ENCODE measurements at places on chromosomes 5 and 9.

- DNase-seq: no peak
Observed at GRCh38 chr5:1181451-1182359, 19.7 kb upstream of the SLC6A19 start.

DNA sequence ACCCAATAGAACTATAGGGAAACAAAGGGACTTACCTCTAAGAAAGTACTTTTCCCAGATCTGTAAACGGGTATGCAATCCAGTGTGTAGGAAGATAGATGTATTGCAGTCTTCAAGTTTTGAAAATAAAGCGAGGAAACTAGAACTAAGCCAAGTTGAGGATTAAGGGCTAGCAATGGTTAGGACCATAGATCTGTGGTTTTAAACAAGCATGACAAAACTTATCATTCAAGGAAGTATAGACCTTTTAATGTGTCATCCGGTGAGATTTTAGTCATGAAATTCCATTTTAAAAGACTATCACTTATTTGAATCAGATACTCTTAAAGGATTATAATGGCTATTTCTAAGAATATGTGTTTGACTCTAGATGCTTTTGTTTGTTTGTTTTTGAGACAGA, 20.5 kb downstream of the CD274 start:
- no peak for DNase-seq

- no peak for DNase-seq
Observed at GRCh38 chr5:21573416-21574314, 1279.5 kb downstream of the CDH12 start.

GRCh38 chr5:17910318-17910717, 276.1 kb downstream of the TAF11L14 start:
- DNase-seq: no peak

DNA sequence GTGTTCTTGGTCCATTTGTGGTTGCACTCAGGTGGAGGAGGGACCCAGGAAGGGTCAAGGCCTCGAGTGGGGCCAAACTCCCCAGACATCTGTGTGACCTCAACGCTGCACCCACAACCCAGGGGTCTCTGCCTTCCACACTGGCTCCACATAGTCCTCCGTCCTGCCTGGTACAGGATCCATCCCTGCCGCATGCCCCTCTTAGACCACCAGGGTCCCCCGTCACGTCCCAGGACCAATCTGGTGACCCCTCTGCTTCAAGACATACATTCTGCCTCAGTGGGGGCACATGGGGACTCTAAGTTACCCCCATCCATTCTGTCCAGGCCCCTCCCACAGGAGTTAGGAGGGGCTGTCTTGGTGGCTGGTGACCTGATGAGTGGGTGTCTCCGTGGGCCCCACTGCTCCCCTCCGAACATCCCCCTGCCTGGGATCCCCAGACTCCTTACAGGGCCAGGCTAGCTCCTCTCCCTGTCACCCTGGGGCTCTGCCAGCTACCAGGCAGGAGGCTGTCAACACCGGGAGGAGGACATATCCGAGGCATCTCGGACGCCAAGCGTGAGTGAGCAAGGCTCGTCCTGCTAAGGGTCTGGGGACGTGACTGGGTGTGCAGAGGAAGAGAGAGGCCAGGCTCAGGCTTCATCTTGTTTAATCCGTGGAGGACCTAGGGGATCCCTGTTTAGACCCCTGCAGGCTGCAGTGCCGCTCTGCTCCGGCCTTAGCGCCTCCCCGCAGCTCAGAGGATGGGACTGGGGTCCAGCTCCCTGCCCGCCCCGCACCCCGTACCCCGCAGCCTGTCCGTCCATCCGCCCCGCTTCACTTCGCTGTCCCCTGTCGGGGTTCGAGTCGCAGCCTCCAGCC, 32.3 kb downstream of the TSPAN17 start:
- no peak for DNase-seq

- DNase-seq: no peak
Observed at GRCh38 chr9:26058111-26058895, 380.1 kb upstream of the TUSC1 start.
